ENCODE measurements at places on chromosomes 13 and 19. TPM values are rescaled to one million over a fixed set of nuclear protein-coding genes. Genes with fewer than 3 reads are reported as not detected.

The IQCN gene
- not detected for polyA plus RNA-seq

DNA sequence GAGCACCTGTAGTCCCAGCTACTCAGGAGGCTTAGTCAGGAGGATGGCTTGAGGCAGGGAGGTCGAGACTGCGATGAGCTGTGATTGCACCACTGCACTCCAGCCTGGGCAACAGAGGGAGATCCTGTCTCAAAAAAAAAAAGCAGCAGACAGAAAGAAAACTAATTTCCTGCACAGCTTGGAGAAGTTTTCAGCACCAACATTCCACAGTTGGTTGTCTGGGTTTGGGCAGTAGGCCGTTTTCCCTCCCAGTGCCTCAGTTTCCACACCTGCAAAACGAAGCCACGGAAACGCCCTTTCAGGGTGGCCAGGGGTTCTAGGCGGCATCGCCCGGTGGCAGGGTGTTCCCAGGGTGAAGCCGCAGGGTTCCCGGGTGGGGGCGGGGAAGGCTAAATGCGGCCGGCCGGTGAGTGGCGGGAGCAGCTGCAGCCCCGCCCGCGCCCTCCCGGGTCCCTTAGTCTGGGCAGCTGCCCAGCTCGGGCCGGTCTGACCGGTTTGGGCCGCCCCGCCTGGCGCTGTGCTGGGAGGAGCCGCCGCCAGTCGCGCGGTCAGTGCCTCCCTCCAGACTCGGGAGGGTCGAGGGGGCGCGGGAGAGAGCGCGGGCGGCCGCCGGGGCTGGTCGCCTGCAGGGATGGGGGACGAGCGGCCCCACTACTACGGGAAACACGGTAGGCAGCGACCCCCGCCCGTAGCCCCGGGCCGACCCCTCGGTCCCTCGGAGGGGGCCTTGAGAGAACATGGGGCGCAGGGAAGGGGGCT, at the start of gene SLC44A2:
SLC44A2 (plus strand) TSS at position 551 of the 759 bp plus-strand sequence; CDS start at position 632, 81 bp downstream.
- no peaks in the 10 kb centered on the region for H3K27me3 ChIP-seq
- H3K4me3 ChIP-seq, result no peak within 1 kb of the TSS
- no peak within 1 kb of the TSS for H3K27ac ChIP-seq
- H3K4me1 ChIP-seq, result no peaks in the 10 kb centered on the region

GRCh38 chr19:20611866-20612265, 46.3 kb upstream of the ZNF737 start:
- H3K36me3 ChIP-seq, result no peaks in the 10 kb centered on the region
- no peaks in the 10 kb centered on the region for H3K27me3 ChIP-seq
- no peak for DNase-seq
- H3K4me1 ChIP-seq, result no peaks in the 10 kb centered on the region
- H3K4me3 ChIP-seq, result no peak overlapping the region

The DLEU7 gene
- polyA plus RNA-seq, result 13.0 TPM

- H3K27me3 ChIP-seq, result no peaks in the 10 kb centered on the region
- DNase-seq, result no peak
- H3K4me3 ChIP-seq, result no peak overlapping the region
- no peak overlapping the region for H3K27ac ChIP-seq
- H3K36me3 ChIP-seq, result no peaks in the 10 kb centered on the region
- no peaks in the 10 kb centered on the region for H3K4me1 ChIP-seq
Measured at GRCh38 chr13:92097337-92097903, 699.0 kb downstream of the GPC5 start.

The ESD gene
- 24.3 TPM for polyA plus RNA-seq

DNA sequence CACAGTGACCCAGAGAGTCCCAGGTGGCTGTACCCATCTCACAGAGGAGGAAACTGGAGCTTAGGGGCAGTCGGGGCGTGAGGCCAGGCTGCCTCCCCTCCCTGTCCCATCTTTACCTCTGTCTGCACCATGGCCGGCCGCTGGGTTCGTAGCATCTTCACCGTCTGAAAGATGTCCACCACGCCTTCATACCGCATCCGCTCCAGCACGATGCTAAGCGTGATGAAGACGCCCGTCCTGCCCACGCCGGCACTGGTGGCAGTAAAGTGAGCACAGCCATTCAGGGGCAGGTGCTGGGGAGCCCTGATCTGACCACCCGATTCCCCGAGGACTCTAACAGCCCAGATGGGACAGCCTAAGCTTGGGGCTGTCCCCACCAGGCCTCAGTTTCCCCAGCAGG, 132.8 kb downstream of the PTPRS start:
- H3K4me3 ChIP-seq, result no peak overlapping the region
- H3K27me3 ChIP-seq, result no peaks in the 10 kb centered on the region
- H3K27ac ChIP-seq, result no peak overlapping the region

DNA sequence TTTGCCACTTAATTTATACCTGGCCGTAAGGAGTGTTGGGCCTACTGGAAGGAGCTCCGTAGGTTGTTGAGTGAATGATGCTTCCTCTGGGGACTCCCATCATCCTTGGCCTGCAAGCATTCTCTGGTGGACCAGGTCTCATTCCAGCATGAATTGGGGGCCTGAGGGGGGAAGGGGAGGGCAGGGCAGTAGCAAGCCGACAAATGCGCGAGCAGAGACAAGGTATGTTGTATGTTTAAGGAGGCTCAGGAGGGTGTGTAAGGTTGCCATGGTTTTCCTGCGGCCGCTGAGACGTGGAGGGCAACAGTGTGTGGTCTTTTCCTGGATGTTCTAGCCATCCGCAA, 749 bp downstream of the ZNF264 start:
- H3K4me3 ChIP-seq, result peak overlapping the region; percentile 73
- DNase-seq, result no peak
- no peaks in the 10 kb centered on the region for H3K27me3 ChIP-seq
- peaks cover 23% of the 10 kb centered on the region for H3K4me1 ChIP-seq
- peak overlapping the region; percentile 90 for H3K27ac ChIP-seq

- no peak overlapping the region for H3K27ac ChIP-seq
- no peak for DNase-seq
- peaks cover under 1% of the 10 kb centered on the region for H3K4me1 ChIP-seq
- H3K27me3 ChIP-seq, result no peaks in the 10 kb centered on the region
- no peaks in the 10 kb centered on the region for H3K36me3 ChIP-seq
- no peak overlapping the region for H3K4me3 ChIP-seq
Measured at GRCh38 chr19:48372904-48373303, 8.7 kb downstream of the SYNGR4 start.

The RFXAP gene
- 1.8 TPM for polyA plus RNA-seq

GRCh38 chr13:32214071-32214470, 101.1 kb downstream of the ZAR1L start:
- H3K36me3 ChIP-seq, result peaks cover 93% of the 10 kb centered on the region
- no peak overlapping the region for H3K4me3 ChIP-seq
- DNase-seq, result no peak
- no peaks in the 10 kb centered on the region for H3K4me1 ChIP-seq
- no peaks in the 10 kb centered on the region for H3K27me3 ChIP-seq
- H3K27ac ChIP-seq, result no peak overlapping the region

The PRX gene
- polyA plus RNA-seq, result not detected

DNA sequence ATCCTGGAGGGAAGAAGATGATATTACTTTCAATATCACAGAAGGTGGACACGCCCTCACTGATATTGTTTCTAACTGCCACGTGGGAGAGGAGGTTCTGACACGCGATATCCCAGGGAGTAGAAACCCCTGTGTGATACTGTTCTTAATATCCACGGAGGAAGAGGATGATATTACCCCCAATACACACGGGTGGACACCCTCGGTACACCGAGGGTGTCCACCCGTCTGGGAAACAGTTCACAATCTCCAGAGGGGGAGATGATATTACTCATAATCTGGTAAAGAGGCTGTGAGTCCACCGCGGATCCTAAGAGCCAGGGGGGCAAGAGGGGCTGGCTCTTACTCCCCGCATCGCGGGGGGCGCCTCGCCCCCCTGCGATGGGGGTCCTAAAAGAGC, 29.7 kb upstream of the RGCC start:
- no peak overlapping the region for H3K4me3 ChIP-seq
- DNase-seq, result no peak
- no peaks in the 10 kb centered on the region for H3K27me3 ChIP-seq

GRCh38 chr13:26060357-26060756, 8.5 kb upstream of the SHISA2 start:
- H3K27me3 ChIP-seq, result peaks cover 3% of the 10 kb centered on the region
- H3K27ac ChIP-seq, result no peak overlapping the region
- no peaks in the 10 kb centered on the region for H3K36me3 ChIP-seq
- DNase-seq, result no peak
- H3K4me1 ChIP-seq, result no peaks in the 10 kb centered on the region

DNA sequence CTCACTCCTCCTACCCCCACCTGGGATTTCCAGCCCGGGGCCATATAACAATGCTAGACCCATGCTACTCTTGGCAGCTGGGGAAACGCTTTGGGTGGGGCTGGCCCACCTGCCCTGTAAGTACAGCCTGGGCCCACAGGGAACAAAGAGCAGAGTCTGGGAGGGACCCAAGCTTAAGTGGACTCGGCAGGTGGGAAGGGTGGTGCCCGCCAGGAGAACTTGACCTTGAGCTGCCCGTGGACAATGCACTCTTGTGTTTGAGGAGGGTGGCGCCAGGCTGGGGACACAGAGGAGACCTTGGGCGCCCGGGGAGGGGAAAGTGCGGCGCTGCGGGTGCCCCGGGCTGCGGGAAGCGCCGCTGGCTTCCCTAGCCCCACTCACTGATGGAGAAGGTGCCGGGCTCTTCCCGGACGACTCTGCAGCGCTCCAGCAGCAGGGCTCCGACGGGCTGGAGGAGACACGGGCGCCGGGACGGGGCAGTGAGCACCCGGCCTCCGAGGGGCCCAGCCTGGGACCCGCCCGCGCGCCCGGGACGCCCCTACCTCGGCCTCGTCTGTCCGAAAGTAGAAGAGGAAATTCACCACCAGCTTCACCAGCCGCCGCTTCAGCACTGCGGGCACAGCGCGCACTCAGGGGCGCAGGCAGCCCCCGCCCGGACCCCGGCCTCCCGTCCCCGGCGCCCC, 607 bp downstream of the PLEKHJ1 start:
- H3K36me3 ChIP-seq, result peaks cover 37% of the 10 kb centered on the region
- peak overlapping the region; percentile 88 for H3K4me3 ChIP-seq
- peak overlapping the region; percentile 39 for H3K27ac ChIP-seq

The KIR2DL4 gene
- polyA plus RNA-seq, result 0.14 TPM

DNA sequence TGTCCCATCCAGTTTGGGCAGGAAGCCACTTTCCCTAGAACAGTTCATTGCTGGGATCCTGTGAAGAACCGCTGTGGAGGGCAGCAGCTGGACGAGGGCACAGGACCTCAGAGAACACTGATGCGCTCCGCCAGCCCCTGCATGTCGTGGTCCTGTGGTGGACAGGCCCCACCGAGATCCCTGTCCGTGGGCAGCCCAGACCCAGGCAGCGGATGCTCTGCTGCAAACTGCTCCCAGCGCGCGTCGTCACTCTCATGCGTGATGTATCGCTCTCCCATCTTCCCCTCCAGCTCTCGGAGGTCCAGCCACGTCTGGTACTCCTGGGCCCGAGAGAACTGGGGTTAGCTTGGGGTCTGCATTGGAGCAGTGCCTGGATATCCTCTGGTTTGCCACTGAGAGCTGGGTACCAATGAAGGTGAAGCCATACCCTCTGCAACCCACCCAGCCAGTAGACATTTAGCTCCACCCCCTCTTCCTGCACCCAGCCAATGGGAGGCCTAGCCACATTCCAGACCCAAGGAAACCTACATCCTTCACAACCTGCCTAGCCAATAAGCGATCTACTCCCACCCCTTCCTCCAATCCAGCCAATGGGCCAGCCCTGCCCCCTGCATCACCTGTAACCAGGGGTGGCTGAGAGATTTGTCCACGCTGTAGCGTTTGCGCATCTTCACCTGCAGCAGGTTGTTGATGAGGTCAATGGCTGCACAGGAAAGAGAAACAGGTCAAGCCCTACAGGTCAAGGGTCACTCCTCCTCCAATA, 13.6 kb upstream of the DACT3 start:
- H3K4me1 ChIP-seq, result no peaks in the 10 kb centered on the region
- H3K36me3 ChIP-seq, result peaks cover 52% of the 10 kb centered on the region
- DNase-seq, result no peak

DNA sequence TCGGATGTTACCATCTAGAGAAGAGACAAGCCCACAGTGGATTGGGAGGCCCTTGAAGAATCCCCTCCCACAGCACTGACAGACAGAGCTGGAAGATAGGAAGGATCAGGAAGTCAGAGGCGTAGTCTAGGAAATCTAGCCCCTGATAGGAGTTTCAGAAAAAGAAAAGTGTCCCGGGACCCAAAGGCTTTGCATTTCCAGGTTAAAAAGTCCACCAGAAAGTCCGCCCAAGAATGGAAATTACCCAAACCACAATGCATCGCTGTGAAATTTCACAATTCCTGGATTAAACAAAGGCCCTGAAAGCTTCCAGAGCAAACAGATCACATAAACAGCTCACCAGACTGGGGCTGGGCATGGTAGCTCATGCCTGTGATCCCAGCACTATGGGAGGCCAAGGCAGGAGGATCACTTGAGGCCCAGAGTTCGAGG, 146.9 kb downstream of the KDM4B start:
- no peaks in the 10 kb centered on the region for H3K27me3 ChIP-seq
- no peak overlapping the region for H3K4me3 ChIP-seq
- peaks cover 43% of the 10 kb centered on the region for H3K36me3 ChIP-seq
- DNase-seq, result no peak
- H3K4me1 ChIP-seq, result no peaks in the 10 kb centered on the region

DNA sequence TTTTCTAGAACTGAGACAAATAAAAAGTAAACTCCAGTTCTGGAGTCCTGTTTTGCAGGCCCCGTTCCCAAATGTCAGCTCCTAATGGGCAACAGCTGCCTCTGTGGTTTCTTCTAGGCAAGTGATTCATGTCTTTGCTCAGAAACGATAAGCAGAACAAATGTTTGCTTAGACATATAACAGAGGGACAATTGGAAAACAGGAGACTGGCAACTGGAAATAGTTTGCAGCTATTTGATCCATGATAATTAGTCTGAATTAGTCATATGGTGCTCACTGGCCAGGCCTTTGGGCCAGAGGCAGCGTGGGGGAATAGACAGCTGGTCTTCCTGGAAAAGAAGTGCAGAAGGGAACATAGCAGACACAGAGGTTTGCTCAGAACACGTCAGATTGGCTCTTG, 29.2 kb upstream of the TSHZ3 start:
- no peak overlapping the region for H3K4me3 ChIP-seq
- H3K27ac ChIP-seq, result no peak overlapping the region
- H3K4me1 ChIP-seq, result no peaks in the 10 kb centered on the region
- no peak for DNase-seq
- no peaks in the 10 kb centered on the region for H3K27me3 ChIP-seq

- peak overlapping the region; percentile 12 for H3K4me3 ChIP-seq
- peaks cover 2% of the 10 kb centered on the region for H3K36me3 ChIP-seq
- peak; percentile 61 for DNase-seq
- H3K27ac ChIP-seq, result no peak overlapping the region
- peaks cover 36% of the 10 kb centered on the region for H3K27me3 ChIP-seq
Measured at GRCh38 chr19:10290876-10291553, 1.3 kb downstream of the ICAM5 start.

The LCP1 gene
- polyA plus RNA-seq, result 412 TPM

DNA sequence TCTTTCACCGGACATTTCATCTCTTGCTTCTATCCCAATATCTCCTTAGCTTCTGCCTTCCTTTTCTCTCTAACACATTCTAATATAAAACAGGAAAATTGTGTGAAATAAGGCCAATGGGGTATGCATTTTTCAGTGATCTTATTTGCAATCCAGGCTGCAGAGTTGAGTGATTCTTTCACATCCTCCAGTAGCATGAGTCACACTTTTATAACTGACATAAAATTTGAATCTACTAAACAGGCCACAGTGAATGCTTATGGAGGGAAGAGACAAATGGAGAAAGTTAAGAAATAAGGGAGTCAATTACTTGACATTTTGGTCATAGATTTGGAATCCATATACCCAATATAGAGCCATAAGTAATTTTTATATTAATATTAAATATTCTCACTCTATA, 1037.0 kb upstream of the SPRY2 start:
- no peak for DNase-seq
- no peak overlapping the region for H3K4me3 ChIP-seq
- H3K27me3 ChIP-seq, result no peaks in the 10 kb centered on the region
